NCI-H1417 (cell line): ENCODE measurements at places on chromosomes 7 and 10.

GRCh38 chr10:70032667-70033289, 19.9 kb upstream of the MACROH2A2 start:
- DNase-seq = no peak

GRCh38 chr7:117979954-117980497, 106.8 kb upstream of the CTTNBP2 start:
- DNase-seq = no peak

DNA sequence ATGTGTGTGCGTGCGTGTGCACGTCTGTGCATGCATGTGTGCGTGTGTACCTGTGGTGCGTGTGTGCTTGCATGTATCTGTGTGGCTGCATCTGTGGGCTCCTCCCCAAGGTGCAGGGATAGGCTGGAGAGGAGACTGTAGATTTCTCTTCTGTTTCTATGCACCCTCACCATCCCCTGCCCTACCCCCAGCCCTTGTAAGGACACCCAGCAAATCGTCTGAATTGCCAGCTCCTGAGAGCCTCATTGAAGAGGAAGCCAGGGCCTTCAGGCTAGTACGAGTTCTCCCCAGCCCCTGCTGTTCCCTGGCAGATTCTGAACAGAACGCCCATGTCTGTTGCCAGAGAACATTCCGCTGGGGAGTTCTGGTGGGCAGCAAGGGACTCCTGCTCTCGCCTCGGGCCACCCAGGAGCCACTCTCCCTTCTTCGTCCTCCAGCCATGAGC, 17.0 kb upstream of the TRIM8 start:
- DNase-seq = no peak

- no peak for DNase-seq
These were observed 80.9 kb upstream of the AGBL3 start for GRCh38 chr7:134905375-134905774.
